ENCODE measurements at places on chromosomes 1 and 21. TPM values are rescaled to one million over a fixed set of nuclear protein-coding genes. Genes with fewer than 3 reads are reported as not detected.

Gene TNFRSF25
- total RNA-seq = 10.3 TPM

Gene PRR9
- not detected for total RNA-seq

Gene PANK4
- 19.7 TPM for total RNA-seq

Gene PROK1
- not detected for total RNA-seq

Gene SLC44A3
- 2.8 TPM for total RNA-seq

Data from muscle of leg (tissue), 16 donors.